AG08395 (cell line): ENCODE measurements at places on chromosomes 12 and 14.

GRCh38 chr14:64170181-64170580 is 124.0 kb downstream of the ESR2 start:
- no peak for DNase-seq

- no peak for DNase-seq
Measured at GRCh38 chr12:93571925-93572711, at the start of gene SOCS2. Gene SOCS2, plus strand, starts transcription at chr12:93572675. Its CDS starts 223 bp downstream, at chr12:93572898.

- peak; percentile 44 for DNase-seq
Measured at GRCh38 chr14:77023001-77023996, 5.2 kb downstream of the IRF2BPL start.

- DNase-seq: no peak
Measured at GRCh38 chr12:21334771-21335325, at the start of gene SLCO1A2. Gene SLCO1A2, minus strand, starts transcription at chr12:21334917. Its CDS starts 270 bp downstream, at chr12:21334647.

- DNase-seq: no peak
Measured at GRCh38 chr12:87661786-87662377, 367.3 kb downstream of the C12orf50 start.

DNA sequence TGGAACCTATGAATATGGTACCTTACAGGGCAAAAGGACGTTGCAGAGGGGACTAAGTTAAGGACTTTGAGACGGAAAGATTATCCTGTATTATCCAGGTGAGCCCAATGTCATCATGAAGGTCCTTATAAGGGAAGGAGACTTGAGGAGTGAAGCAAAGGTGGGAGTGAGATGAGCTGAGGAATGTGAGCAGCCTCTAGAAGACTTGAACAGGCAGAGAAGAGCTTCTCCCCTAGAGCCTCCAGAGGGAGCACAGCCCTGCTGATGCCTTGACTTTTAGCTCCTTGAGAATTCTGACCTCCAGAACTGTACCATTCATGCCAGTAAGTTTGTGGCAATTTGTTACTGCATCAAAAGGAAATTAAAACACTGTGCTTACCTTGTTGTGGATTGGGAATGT is 41.8 kb upstream of the DCD start:
- no peak for DNase-seq

DNA sequence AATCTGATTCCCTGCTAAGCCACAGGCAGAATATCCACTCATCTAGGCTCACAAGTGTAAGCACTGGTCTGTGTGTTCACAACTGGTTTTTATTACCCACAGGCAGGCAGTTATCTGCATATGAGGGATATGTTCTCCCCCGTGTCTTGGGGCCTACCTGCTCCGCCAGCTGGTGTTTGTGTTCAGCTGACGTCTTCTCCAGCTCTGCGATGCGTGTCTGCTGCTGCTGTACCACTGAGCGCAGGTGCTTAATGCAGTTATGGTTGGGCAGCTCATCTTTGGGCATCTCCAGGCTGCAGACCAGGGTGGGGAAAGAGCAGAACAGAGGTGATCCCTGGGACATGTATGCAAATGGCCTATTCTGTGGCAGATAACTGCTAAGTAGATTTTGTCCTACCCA is 13.7 kb downstream of the RNF41 start:
- no peak for DNase-seq

- no peak for DNase-seq
Measured at GRCh38 chr12:130288206-130288605, 49.5 kb upstream of the PIWIL1 start.

- DNase-seq: no peak
Measured at GRCh38 chr14:100651999-100652508, 64.8 kb upstream of the BEGAIN start.

DNA sequence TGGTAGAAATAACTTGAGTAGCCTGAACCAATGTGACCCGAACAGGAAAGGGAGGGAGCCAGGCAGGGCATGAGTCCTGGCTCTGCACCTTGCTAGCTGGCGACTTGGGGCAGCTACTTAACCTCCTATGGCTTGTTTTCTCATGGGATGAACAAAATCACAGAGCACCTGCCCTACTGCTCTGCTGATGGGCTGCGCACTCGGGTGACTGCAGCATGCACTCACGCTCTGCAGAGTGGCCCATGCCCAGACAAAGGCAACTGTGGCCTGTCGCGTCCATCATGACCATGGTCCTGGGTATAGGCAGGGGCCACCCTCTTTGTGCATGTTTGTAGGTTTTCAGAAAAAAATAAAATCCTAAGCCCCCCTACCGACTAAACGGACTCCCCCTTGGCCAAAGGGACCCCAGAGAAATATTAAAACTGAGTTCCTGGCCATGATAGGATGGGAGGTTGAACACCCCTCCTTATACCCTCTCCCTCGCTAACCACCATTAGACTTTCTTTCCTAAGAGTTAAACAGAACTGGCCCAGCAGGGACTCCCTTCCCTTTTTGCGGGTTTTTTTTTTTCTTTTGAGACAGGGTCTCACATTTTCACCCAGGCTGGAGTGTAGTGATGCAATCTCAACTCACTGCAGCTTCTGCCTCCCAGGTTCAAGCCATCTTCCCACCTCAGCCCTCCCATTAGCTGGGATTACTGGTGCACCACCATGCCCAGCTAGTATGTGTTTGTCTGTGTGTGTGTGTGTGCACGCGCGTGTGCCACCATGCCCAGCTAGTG is 32.5 kb downstream of the VWF start:
- DNase-seq: no peak

- peak; percentile 66 for DNase-seq
Measured at GRCh38 chr14:51367600-51367931, 127.5 kb downstream of the TMX1 start.

DNA sequence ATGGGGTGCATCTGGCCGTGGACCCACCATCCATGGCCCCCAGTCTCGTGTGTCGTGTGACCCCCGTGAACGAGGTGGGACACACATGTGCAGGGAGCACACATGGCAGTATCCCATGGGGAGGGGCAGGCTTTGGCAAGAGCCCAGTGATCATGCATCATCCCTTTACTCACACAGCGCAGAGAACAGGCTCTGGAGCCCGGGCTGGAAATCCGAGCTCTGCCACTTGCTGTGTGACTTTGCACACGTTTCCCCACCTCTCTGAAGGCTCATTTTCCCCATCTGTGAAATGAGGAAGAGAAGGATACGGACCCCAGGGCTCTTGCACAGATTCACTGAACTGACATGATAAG is 119.9 kb downstream of the PHETA1 start:
- no peak for DNase-seq

- DNase-seq: no peak
Measured at GRCh38 chr14:66140213-66140918, 345.8 kb upstream of the CCDC196 start.

DNA sequence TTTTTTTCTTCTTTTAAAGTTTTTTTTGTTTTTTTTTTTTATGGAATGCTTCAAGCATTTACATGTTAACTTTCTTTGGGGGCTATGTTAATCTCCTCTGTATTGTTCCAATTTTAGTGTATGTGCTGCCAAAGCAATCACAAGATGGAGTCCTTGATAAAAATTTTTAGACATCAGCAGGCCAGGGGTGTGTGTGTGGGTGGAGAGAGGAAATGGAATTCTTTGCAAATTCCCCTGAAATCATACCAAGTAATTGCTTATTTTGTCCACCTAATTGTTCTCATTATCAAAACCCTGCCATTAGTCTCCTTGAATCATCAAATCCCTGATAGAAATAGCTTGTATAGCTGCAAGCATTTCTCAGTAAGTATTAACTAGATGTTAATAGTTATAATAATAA is 21.7 kb downstream of the RNF212B start:
- no peak for DNase-seq

DNA sequence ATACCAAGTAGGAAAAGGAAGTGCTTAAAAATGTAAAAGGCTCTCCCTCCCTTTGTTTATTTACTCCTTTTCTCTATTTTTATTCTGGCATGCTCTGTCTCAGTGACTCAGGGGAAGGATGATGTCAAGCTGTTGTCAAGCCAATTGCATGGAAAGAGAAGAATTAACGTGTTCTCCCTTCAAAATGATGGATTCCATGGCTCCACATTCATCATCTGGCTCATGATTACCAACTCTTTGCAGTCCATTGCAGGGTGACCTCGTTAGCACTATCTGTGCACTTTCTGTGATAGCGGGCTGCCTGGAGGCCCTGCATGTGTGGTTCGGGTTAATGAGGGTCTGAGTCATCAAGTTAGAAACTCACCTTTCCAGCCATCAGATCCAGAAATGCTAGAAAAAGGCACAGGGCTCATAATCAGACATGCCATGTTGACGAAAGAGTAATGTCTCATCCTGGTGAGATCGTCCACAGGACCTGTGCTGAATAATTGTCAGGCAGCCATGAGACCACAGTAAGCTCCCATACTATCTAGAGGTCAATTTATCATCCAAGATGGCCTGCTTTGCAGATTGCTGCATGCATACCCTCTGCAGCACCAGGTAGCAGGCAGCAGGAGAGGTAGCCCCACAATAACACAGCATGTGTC is 79.2 kb upstream of the BTG1 start:
- peak; percentile 52 for DNase-seq

GRCh38 chr12:132302466-132303358 is 26.7 kb downstream of the GALNT9 start:
- no peak for DNase-seq

DNA sequence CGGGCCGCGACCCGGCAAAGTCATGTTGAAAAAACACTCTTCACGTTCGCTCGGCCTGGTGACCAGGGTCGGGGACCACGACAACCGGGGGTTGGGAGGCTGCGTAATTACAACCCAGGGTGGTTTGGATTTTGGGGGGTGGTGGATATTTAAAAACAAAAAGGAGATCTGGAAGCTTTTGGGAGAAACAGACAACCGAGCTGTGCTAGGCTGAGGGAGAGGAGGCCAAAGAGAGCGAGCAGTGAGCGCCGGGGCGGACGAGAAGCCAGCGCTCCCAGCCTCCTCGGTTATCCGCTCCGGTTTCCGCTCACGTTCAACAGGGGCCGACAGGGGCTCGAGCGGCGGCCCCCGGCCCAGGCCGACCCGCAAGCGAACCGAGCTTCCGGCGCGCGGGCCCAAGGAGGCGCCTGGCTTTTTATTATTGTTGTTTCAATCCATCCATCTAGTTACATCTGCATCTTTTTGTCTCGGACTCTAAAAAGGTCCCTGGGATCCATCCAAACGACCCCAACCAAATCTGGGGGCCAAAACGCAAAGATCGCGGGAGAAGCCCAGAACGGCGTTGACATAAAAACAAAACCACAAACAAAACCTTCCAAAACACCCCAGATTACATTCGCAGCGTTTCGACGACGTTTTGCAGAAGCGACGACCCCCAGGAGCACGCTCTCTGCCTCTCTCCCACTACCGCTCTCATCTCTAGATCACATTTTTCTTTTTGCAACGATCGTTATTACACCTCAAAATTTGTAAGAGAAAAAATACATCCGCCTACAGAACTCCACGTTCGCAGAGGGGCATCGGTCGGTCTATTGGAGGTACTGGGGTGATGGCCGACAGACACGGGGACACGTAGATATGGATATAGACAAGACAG is 771 bp downstream of the OTX2 start:
- no peak for DNase-seq

DNA sequence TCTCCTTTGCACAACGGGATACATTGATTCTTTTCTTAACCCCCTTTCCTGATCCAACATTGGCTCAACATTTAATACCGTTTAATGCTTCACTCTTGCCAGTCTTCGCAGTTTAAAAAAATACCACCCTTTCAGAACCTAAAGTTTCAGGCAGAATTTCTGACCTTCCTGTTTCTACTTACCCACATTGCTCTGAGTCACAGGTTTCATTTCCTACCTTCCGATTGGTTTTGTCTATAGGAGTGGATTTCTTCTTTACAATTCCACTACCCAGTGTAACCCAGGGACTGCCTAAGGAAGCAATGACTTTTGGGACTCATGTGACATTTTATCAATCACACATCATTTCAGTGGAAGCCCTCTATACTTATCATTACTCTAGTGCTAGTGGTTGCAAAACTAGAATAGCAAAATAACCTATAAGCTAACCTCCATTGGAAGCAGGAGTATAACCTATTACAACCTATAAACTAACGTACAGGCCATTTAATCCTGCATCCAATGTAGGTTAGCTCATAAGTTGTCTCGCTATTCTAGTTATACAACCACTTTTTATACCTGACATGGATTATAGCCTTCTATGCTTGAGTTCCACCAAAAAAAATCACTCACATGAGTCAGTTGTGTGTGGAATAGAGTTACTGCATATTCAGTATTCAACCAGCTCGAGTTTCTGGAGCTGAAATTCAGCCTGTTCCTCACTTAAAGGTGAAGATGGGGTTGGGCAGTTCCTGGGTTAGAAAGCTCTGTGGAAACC is 64.9 kb upstream of the KITLG start:
- DNase-seq: no peak

DNA sequence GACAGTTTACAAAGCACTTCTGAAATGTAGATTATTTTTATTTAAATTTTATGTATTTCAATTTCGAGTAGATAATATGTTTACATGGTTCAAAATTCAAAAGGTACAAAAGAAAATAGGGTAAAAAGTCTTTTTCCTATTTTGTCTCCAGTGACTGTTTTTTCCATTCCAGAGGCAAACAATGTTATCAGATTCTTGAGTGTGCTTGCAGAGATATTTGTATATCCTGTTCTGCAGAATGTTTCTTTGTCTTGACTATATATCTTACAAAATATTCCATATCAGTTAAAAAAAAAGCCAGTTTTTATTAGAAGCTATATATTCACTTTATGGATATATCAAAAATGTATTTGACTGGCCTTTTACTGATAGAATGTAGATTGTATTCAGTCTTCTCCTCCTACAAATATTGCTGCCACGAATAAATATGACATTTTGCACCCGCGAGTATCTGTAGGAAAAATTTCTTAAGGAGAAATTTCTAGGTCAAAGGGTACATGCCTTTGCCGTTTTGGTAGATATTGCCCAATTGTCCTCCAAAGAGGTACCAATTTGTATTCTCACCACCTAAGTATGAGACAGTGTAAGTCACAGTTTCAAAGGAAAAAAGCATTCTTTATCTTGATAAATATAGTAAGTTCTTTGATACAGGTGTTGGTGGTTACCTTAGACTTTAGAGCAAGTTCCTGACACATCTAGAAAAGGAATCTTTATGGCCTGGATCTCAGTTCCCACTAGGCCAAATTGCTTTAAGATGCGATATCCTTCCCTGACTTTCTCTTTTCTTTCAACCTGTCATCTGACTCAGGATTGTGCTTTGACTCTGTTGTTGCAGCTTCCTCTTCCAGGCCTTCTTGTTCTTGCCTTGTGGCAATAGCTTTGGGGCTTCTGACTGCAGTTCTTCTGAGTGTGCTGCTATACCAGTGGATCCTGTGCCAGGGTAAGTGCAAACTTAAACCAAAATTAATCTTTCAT is 2.3 kb downstream of the KLRG1 start:
- no peak for DNase-seq
